ENCODE measurements at places on chromosomes 13 and 19.

DNA sequence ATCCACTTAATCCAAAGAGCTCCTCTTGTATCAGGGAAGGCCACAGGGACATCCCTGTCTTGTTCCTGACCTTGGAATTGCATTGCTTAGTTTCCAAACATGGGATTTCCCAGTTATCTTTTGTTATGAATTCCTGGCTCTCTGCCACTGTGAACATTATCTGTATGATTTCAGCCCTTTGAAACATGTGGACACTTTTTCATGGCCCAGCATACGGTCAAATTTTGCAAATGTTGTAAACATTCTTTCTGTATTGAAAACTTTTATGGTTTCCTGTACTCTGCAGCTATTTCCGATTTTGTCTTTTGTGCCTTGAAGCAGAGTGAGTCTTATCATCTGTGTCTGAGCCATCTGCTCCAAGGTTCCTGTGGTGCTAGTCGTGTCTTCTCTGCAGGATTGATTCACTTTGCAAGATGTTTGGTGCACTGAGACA is 4.5 kb upstream of the CFAP97D2 start:
- no peak for DNase-seq

- DNase-seq, result no peak
Observed at GRCh38 chr13:93446238-93446637, 219.6 kb downstream of the GPC6 start.

- no peak for DNase-seq
Observed at GRCh38 chr19:8017808-8018207, 12.4 kb upstream of the ELAVL1 start.

DNA sequence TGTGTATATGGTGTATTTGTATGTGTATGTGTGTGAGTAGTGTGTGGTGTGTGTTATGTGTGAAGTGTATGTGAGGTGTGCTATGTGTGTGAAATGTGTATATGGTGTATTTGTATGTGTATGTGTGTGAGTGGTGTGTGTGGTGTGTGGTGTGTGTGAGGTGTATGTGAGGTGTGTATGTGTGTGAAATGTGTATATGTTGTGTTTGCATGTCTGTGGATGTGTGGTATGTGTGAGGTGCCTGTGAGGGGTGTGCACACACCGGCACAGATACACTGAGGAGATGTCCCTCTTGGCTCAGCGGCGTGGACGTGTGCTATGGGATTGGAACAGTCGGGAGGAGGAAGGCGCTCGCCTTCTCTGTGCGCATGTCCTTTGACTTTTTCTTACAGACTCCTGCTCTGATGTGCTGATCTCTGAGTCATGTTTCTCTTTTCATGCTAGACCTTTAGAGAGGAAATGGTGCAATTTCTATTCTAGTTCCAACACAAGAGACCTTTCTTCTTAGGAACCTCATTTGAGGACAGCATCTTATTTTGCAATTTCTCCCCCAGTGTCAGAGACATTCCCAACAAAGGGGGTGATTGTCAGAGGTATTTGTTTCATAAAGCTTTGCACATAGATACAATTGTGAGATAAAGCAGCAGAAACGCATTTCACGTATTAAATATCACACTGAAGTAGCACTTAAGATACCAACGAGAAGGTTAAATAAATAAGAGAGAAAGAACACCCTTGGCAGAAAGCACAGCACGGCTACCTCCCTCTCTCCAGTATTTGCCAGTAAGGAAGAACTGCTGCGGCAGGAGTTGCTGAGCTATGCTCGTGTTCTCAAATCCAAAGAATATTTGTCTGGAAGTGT is 11.3 kb upstream of the TNFRSF19 start:
- no peak for DNase-seq

GRCh38 chr19:12825254-12826131 is 8.9 kb downstream of the RTBDN start:
- DNase-seq, result no peak

DNA sequence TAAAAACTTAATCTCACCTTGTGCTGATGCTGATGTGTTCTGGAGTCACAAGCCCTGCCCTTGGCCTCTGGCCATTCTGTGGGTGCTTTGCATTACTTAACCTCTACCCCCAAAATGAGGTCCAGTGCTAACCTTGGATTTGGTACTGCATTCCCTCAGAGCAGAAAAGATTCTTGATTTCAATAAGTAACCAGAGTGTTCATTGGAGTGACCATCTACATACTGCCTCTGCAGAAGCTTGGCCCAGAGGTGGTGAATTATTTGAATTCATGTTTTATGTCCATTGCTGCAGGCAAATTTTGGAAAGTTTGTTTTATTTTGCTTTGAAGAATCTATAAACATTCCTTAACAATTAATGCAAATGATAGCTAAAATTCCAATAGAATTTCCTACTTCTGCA is 7.6 kb upstream of the ENOX1 start:
- no peak for DNase-seq

- DNase-seq, result no peak
Observed at GRCh38 chr13:79767126-79767525, 286.2 kb downstream of the NDFIP2 start.

- no peak for DNase-seq
Observed at GRCh38 chr13:27658546-27658945, 36.9 kb downstream of the POLR1D start.

All from cerebellar nuclear complex (tissue), 1 donor.